ENCODE measurements at places on chromosomes 5 and 9.

DNA sequence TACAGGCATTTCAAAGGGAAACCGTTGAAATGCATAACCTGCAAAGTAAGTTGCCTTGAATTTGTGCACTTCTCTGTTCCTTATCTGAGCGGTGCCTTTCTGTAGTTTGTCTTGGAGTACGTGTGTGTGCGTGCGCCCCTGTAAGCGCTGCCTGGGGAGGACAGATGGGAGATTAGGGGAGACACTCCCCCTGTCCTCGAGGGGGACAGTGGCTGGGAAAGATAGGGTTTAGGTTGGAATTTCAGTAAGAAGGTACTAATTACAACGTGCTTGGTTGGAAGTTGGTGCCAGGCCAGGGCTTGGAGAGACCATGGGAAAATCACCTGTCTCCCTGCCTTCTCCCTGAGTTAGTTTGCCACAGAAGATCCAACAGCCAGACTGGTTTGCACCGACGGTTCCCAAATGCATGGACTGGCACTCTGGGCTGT, 73.2 kb downstream of the PIK3R1 start:
- DNase-seq = peak; percentile 15

DNA sequence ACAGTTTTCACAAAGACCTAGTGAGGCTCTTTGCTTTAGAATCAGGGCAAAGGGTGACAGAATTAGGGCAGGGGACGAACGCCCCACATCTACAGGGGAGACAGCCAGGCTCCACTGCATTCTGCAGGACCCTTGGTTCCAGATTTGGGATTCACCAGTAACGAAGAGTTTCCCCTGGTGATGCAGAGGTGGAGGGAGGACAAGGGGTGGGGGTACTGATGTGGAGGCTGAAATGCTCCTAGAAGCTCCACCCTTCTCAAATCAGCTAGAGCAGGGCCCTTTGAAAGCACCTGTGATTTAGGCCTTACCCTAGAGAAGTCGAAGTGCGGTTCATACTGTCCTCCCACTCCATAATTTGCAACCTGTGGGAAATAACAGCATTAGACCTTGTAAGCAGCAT, 29.1 kb downstream of the P4HA2 start:
- DNase-seq = no peak

- no peak for DNase-seq
Observed at GRCh38 chr9:109068764-109069163, 51.0 kb downstream of the TMEM245 start.

DNA sequence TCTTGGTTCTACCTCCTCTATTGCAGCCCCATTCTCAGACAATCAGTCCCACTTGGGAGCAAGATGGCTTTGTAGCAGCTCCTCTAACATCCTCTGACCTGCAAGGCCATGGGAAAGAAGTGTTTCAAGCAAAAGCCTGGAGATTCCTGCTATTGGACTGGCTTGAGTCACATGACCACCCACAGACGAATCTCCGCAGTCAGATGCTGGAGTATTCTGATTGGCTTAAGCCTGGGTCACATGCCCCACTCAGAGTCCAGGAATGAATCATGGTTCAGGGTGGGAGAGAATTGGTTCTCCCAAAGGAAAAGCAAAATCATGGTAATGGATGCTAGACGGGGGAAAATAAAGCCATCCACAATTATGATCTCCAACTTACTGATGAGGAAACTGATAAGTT, 22.6 kb upstream of the LMX1B start:
- DNase-seq = no peak

- DNase-seq = no peak
Observed at GRCh38 chr5:99034336-99034735, 105.5 kb upstream of the CHD1 start.

GRCh38 chr5:107058235-107058634, 612.5 kb downstream of the EFNA5 start:
- DNase-seq = no peak

- no peak for DNase-seq
Observed at GRCh38 chr5:7872517-7873130, 3.7 kb downstream of the MTRR start.

- DNase-seq = no peak
Observed at GRCh38 chr9:36937951-36938350, 96.1 kb downstream of the PAX5 start.

- DNase-seq = no peak
Observed at GRCh38 chr5:72005671-72006070, 101.6 kb upstream of the MAP1B start.

GRCh38 chr9:135229701-135230385, 142.4 kb downstream of the OLFM1 start:
- DNase-seq = no peak

DNA sequence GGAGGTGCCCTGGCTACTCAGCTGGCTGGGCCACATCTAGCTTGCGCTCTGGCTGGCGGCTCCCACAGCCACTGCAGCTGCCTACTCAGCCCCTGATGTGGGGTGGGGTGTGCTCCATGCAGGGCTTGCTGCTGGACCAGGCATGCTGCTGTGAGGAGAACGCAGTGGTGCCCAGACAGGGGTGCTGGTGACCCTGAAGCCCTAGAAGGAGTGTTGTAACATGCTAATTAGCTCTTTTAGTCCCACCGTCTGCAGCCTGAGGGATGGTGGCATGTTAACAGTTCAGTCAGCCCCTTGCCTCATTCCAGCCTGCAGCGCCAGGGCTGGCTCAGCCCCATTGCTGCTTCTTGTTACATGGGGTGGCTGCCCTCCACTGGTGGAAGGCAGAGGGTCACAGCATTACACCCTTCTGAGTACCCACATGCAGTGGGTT, 642.3 kb downstream of the DMRTA1 start:
- DNase-seq = peak; percentile 76

DNA sequence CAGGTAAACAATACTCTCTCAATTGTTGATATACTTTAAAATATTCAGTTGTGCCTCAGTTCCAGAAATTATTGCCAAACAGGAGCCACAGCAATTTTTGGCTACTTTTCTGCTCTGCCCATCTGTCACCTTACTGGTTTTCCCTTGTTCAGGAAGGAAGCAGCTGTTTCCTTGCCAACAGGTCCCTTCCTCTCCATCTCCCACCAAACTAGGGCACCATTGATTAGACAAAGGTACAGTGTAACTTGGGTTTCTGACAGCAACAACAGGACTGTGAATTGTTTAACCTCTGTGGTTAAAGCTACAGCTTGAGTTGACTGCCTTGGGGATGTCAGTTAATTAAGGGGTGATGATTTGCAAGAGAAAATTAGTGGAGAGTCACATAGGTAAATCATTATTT, 76.9 kb downstream of the PIP5K1B start:
- DNase-seq = no peak

DNA sequence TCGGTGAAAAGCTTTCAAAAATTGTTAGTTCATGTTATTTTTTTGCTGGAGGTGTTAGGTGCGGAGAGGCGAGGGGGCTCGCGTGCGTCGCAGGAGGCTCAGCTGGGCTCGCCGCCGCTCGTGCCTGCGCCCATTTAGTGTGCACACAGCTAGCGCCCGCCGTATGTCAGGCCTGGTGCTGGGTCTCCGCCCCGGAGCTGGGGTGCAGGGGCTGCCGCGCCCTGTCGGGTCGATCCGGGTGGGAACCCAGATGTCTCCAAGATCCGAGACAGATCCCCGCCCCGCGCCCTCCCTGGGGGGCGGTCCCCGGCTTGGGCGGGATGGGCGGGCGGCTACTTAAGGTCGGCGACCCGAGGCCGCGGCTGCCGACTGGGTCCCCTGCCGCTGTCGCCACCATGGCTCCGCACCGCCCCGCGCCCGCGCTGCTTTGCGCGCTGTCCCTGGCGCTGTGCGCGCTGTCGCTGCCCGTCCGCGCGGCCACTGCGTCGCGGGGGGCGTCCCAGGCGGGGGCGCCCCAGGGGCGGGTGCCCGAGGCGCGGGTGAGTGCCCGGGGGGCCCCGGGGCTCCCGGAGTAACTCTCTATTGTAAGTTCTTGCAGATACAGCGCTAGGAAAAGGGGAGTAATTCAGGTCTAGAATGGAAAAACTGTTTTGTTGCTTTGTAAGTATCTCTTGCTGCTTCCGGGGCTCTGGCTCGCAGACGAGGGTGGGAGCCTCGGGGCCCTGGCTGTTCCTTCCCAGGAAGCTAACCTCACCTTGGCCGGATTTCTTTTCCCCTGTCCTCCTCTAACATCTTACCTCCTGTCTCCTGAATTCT, 31.7 kb downstream of the GSN start:
- DNase-seq = peak; percentile 23

DNA sequence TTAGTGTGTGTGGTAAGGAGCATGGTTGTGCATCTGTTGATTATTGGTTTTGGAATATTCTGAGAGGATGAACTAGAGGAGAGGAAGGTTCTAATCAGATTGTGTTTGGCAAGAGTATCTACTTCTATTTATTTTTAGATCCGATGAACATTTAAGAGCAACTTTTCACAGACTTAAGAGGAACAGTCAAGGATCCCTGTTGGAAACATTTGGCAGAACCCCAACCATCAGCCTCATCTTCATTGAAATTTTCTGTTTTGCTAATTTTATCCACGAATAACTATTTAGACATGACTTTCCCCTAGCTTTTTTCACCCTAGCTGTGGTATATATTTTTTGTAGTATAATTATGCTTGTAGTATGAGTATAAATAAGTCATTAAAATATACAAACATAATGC, 868.5 kb downstream of the MAT2B start:
- DNase-seq = no peak

DNA sequence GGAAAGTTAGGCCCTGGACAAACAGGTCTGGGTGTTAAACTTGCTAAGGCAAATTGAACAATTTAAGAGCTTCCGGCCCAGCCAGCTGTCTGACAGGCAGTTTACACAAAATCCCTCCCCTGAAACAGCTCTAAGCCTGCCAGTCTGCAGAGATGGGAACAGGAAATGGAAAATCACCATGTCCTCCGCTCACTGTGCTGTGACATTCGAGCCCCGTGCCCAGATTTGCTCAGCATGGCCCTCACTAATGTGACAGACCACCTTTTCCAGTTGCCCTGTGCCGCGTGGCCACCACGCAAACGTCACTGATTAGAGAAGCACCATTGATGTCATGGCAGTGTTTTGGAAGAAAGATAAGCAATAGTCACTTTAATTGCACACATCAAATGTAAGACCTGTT, 41.0 kb downstream of the CCNJL start:
- DNase-seq = no peak

DNA sequence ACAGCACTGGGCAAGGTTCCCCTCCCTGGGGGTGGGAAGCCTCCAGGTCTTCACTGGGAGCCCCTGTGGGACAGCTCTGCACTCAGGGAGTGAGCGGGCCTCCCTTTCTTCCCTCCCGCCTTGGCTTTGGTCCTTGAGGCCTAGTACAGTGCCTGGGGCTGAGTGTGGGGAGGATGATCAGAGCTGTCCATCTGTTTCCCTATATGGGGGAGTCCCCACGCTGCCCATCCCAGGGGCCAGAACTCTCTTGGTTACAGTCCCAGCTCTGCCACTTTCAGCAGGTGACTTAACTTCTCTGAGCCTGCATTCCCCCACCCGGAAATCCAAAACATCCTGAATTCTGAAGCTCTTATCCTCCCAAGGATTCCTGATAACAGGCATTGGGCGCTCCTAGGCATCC, 42.6 kb downstream of the DAB2IP start:
- DNase-seq = no peak

DNA sequence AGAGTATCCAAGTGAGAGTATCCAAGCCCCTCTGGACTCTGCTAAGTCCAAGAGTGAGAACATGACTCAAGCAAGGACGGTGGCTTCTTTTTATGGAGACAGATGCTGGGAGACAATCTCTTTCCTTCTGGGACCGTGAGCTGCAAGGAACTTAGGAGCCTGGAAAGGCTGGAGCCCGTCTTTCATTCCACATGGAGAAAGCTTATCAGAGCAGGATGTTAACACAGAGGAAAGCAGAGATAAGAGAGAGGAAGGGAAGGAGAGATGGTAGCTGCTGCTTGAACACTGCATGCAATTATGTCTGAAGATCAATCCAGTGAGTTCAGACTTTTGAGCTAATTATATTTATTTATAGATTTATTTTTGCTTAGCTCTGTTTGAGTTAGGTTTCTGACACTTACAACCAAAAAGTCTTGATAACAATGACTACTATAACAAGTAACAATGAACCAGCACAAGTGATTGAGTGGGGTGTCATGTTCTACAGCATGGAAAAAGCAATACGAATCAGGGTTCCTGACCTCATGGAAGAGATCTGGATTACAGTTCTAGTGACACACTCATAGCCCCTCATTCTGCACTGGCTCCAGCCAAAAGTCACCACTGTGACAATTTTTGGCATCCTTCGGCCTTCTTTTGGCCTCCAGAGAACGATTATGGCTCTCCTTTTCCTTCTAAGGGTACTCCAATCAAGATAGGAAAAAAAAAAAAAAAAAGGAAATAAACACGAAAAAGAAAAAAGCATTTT, 71.5 kb downstream of the PRLR start:
- no peak for DNase-seq

- DNase-seq = no peak
Observed at GRCh38 chr5:386432-387341, 56.3 kb upstream of the EXOC3 start.
